Activated CD4-positive, alpha-beta T cell treated with anti-CD3 and anti-CD28 coated beads, Interleukin-2, Interleukin-6, amounts not matched to agents 100 ng/mL and 50 ng/mL, durations not matched to agents 16 hours and 8 hours (primary cell): ENCODE measurements at places on chromosomes 13 and 19.

DNA sequence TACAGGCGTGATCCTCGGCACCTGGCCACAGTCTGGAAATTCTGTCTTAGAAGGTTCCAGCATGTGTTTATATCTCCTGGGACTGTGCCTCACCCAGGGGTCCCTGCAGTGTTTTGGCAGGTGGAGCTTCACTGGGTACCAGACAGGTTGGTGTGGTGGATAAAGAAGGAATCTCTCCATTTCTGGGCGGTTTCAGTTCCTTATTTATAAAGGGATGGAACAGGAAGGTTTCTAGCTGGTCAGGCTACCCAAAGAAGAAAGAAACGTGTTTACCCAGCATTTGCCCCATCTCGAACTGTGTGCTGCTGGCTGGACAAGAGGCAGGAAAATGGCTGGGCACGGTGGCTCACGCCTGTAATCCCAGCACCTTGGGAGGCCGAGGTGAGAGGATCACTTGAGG, 9.8 kb downstream of the PNPLA6 start:
- no peak for DNase-seq

- no peak for DNase-seq
These were observed 285.6 kb downstream of the MTUS2 start for GRCh38 chr13:29105779-29106178.

DNA sequence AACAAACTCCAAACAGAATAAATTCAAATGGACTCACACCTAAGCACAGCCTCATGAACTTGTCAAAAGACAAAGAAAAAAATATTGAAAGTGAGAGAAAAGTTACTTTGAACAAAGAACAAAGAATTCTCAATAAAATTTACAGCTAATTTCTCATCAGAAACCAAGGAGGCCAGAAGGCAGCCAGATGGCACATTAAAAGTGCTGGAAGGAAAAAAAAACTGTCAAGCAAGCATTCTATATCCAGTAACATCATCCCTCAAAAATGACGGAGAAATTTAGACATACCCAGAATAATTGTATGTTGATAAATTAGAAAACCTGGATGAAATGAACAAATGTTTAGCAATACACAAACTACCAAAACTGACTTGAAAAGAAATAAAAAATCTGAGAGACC, 129.8 kb upstream of the UQCRFS1 start:
- no peak for DNase-seq

GRCh38 chr19:47446534-47447469, 24.9 kb downstream of the SLC8A2 start:
- peak; percentile 34 for DNase-seq
